ENCODE measurements at places on chromosomes 4 and X. TPM values are rescaled to one million over a fixed set of nuclear protein-coding genes. Genes with fewer than 3 reads are reported as not detected.

The NDST3 gene
- total RNA-seq, result 0.07 TPM

The SSX2 gene
- not detected for total RNA-seq

The HEPH gene
- total RNA-seq, result 27.5 TPM

DNA sequence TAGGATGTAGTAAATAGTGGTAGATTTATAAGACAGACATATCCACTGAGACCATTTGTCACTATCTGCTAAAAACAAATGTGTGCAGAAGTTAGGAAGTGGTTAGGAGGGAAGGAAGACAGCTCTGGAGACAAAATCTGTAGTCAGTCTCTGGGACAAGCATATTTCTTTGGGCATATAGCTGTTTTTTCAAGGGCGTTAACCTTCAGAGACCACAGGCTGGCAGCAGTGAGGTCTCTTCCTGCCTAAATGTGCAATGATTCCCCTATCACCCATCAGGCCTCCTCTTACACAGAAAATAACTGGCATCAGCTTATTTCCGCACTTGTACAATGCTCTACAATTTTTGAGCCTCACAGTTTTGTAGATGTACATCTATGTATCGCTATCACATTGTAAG is 6.5 kb downstream of the TMEM150C start:
- no peak for DNase-seq

GRCh38 chrX:14546190-14546589 is 16.9 kb downstream of the GLRA2 start:
- no peak for DNase-seq
